ENCODE measurements at places on chromosomes 4 and X.

GRCh38 chr4:168759959-168760527 lies 250.0 kb downstream of the CBR4 start:
- DNase-seq: no peak

- DNase-seq: peak; percentile 91
Observed at GRCh38 chr4:2924286-2924685, 38.9 kb downstream of the NOP14 start.

DNA sequence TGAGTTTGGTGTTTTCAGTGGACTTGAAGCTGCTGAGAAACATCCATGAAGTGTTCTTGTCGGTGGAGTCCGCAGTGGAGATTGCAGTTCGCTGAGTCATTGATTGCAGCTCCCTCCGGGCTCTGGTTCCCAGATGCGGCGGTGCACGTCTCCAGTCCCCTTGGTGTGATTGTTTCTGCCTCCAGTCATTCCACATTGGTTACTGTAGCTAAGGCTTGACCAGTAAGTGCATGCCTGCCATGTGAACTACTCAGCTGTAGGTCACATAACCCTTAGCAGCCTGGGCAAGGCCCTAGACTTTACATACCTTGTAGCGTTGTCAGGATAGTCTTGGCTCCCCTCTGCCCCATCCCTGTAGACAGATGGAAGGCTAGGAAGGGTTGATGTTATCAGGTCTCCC lies 53.8 kb upstream of the CLCN4 start:
- DNase-seq: no peak

GRCh38 chrX:75230296-75230695 lies 43.6 kb upstream of the UPRT start:
- DNase-seq: no peak

GRCh38 chrX:112704187-112704586 lies 24.4 kb upstream of the LHFPL1 start:
- DNase-seq: no peak

GRCh38 chrX:13076176-13076961 lies 31.9 kb upstream of the FAM9C start:
- no peak for DNase-seq

DNA sequence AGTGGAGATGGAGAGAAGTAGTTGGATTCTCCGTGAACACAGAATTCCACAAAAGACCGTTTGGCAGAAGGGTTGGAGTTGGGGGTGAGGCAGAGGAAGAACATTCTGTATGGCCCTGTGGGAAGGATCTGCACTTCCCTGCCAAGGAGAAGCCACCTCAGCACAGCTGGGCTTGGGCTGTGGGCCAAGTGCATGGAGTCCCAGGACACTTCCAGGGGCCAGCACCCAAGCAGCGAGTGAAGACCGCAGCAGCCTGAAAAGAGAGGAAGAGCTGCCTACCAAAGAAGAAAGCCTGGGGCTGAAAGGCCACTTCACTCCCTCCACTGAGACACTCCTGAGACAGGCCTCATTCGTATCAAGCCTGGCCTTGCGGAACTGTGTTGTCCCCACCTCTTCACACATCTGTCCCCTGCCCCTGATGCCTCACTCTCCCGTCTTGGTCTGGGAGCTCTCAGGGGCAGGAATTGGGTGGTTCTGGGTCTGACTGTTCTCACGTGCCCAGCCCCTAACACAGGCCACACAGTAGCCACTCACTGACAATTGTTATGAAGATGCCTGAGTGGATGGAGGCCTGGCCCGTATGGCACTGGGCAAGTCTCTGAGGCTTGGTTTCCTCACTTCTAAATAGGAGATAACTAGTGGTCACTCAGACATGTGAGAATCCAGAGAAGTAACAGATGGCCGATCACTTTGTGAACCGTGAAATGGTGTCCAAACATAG lies 3.3 kb upstream of the AWAT2 start:
- no peak for DNase-seq

DNA sequence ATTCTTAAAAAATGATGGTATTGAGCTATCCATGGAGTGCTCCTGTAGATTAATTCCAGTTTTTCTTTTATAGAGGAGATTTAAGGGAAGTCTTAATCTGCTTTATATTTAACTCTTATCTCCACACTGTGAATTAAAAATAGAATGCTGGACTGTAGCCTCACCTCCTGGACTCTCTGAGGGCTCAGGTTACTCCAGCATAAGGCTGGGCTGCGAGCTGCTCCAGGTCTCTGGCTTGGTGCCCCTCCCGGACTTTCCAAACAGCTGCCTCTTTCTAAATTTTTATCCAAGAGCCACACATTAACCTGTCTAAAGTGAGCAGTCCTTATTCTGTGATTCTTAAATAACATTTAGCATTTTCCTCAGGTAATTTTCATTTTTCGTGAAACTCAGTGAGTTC lies 218.7 kb upstream of the JADE1 start:
- no peak for DNase-seq

DNA sequence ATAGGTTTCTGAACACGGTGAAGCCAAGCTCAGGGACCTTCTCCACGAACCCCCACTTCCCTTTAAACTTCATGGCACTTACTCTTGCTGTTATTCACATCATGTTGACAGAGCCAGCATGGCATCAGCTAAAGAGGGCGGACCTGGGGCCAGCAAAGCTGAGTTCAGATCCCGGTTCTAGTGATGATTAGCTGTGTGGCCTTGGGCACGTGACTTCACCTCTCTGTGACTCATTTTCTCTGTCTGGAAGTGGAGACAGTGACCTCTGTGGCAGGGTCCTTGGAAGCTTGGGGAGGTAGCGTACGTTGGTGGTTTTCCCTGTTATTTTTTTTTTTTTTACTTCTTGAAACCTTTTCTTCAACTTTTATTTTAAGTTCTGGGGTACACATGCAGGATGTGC lies 13.4 kb downstream of the EVC start:
- no peak for DNase-seq

DNA sequence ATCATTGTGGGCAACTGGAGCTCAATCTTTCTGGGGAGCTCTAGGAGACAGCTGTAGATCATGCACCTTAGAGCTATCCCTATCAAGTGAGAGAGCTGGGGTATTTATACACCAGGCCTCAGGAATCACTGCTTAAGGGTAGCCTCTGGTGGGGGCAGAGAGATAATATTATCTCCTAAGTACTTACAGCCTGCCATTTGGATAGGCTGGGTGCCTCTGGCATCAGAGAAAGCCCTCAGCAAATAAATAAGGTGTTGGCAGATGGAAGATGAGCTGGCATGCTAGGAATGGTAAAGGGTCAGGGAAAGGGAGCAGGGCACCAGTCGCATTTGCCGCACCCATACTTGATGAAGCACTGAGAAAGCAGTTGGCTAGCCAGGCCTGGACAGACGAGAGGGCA lies 75.9 kb downstream of the HCCS start:
- no peak for DNase-seq

- no peak for DNase-seq
Observed at GRCh38 chrX:79623098-79623762, 256.1 kb upstream of the ITM2A start.

Measured in NCI-H2029 (cell line).